ENCODE measurements at places on chromosomes 5 and 9.

DNA sequence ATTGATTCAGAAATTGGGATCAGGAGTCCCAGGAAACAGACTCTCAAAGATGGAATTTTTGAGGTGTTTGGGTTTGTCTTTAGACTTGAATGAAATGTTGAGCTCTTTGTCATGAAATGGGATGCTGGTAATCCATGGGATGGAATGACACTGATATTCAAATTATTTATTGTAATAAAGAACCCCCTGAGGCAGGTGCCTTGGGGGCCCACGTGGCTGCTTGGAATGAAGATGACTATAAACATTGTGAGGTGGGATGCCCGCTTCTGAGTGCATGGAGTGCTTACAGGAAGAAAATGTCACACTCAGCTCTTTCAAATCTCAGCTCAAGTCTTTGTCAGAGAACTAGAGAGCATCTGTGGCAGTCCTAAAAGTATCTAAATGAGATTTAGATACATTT, 9.6 kb upstream of the C1QTNF2 start:
- DNase-seq = no peak

GRCh38 chr9:76667521-76667957, 96.7 kb upstream of the PCA3 start:
- no peak for DNase-seq

DNA sequence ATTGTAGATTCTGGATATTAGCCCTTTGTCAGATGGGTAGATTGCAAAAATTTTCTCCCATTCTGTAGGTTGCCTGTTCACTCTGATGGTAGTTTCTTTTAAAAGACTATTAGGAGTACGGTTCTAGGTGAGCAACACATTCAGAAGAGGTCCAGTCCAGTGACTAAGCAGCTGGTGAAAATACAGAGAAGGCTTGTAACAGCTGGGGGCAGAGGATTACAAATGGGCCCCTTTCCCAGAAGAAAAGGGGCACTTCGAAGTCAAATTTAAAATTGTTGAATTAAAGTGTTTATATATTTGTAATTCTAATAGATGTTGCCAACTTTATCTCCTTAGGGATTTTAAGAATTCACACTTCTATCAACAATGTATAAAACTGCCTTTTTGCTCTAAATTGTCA, 720.5 kb downstream of the TLE4 start:
- no peak for DNase-seq

DNA sequence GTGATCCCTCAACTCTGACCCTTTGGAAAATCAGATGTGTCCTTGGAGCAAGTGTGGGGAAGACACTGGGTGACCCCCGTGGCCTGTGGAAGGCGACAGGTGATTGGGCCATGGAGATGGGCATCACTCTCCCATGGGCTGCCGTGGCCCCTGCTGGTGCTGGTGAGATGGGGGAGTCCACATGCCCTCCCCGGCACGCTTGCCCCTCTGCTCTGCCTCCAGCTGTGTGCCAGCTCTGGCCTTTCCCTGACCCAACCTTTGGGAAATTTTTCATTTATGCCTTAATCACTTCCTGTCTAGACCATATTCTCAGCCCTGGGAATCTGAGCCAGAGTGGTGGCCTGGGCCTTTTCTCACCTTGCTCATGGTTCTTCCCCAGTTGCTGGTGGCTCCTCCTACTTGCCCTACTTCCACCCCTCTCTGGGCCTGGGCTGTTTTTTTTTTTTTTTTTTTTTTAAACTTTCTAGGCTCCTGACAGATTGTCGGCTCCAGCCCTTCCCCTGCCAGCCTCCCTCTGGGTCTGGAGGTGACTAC, 56.6 kb downstream of the RGS3 start:
- DNase-seq = no peak

DNA sequence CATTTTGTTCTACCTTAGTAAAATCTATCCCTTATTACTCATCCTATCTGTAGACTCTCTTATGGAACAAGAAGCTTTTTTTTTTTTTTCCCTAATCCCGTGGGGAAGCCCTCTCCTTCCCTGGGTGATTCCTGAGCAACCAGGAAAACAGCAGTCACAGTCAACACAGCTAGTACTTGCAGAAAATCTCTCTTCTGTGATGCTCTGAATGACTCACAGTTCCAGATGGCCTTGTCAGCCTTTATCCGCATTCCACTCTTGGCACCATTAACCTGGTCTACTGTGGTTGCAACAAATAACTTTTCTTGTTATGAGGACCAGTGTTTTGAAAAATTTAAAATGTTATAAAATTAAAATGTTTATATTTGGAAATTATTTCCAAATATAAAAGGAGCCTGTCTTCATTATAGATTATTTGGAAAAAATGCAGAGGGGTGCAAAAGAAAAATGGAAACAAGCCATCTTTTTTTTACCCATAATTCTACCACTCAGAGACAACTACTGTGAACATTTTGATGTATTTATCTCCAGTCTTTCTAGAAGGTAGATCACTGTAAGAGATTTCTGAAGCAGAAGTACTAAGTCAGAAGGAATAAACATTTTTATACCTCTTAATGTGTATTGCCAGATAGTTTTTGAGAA, 486.7 kb downstream of the RAB3C start:
- DNase-seq = no peak

DNA sequence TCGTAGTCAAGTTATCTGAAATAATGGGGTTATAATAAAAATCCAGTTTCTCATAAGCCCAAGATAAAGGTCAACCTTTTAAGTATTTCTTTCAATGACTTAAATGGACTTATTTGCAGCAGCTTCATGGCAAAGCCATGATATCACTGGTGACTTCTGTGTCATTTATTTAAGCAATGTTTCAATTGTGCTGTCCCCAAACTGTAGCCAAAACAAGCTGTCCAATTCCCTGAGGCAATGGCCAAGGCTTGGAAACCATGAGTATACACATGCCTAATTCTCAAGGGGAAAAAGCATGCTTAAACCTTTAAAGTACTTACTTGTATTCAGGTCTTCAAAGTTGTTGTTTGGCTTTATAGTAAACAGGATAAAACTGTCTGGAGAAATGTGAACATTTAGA, 376.4 kb upstream of the TNC start:
- DNase-seq = no peak

GRCh38 chr5:44697025-44697424, 111.7 kb upstream of the MRPS30 start:
- no peak for DNase-seq

- no peak for DNase-seq
These were observed 190.5 kb downstream of the AOPEP start for GRCh38 chr9:94916956-94917355.

DNA sequence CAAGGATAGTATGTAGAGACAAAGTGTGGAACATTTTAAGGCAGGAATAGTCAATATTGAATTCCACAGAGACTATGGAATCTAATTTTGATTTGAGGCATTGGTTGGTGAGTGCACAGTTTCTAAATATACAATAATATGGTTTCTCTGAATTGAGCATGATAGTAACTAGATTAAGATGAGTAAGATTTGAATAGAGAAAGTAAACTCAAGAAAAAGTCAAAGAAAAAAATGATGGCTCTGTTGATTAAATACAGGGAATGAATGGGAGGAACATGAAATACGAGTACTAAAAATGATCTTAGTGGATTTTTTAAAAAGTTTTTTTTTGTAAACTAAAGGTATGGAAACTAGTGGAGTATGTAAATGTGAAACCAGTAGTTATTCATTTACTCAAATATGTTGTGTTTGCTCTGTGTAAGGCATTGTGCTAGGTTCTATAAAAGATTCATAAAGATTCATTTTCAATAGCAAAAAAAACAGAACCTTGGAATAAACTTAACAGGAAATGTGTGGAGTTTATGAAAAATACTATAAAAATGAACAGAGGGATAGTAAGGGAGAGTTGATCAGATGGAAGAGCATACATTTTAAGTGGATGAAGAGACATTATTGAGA, 101.2 kb downstream of the ZCCHC7 start:
- DNase-seq = no peak

- no peak for DNase-seq
These were observed 72.3 kb downstream of the SLCO4C1 start for GRCh38 chr5:102223542-102224477.

- DNase-seq = no peak
These were observed 61.0 kb downstream of the GALNT10 start for GRCh38 chr5:154251529-154251928.
